ENCODE measurements at places on chromosomes 1 and 21.

- DNase-seq, result peak; percentile 63
These were observed 160.2 kb downstream of the DENND1B start for GRCh38 chr1:197614916-197615692.

GRCh38 chr1:172638885-172639831 is 19.7 kb upstream of the FASLG start:
- DNase-seq, result peak; percentile 99

DNA sequence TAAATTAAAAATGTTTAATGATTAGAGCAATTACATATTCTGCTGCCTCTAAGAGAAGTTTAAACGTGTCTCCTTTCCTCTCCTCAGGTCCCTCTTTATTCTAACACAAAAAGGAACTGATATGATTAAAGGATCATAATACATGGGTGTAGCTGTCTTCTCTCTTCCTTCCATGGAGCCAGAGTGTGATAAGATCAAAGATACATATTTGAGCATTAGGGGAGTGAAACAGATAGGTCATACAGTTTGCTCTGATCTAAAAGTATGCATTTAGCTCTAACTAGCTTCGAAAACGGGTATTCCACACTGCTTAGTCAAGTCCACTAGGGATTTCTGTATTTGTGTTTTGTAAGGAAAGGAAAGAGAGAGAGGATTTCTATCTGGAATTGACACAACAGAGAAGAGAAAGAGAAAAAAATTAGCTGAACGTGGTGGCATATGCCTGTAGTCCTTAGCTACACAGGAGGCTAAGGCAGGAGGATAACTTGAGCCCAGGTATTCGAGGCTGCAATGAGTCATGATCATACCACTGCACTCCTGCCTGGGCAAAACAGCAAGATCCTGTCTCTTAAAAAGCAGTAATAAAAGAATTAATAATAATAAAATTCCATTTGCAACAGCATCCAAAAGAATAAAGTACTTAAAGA is 63.1 kb downstream of the CDC42BPA start:
- DNase-seq, result no peak

- DNase-seq, result peak; percentile 19
These were observed 24.8 kb downstream of the ST6GALNAC5 start for GRCh38 chr1:76891931-76892622.

GRCh38 chr1:105865546-105865945 is 1190.9 kb upstream of the PRMT6 start:
- peak; percentile 64 for DNase-seq

Measured in ELR (cell line).